ENCODE measurements at places on chromosomes 2 and 18.

GRCh38 chr2:190530248-190530900, 4.1 kb downstream of the NEMP2 start:
- no peak for DNase-seq

GRCh38 chr2:105397953-105398335, 907 bp downstream of the FHL2 start:
- no peak for DNase-seq

GRCh38 chr18:55522011-55522410, 66.0 kb downstream of the TCF4 start:
- no peak for DNase-seq

- DNase-seq, result no peak
Observed at GRCh38 chr2:21727101-21727500, 603.3 kb downstream of the TDRD15 start.

- no peak for DNase-seq
Observed at GRCh38 chr18:61628085-61628484, 264.7 kb downstream of the RNF152 start.

- DNase-seq, result no peak
Observed at GRCh38 chr2:13545320-13545719, 828.6 kb downstream of the TRIB2 start.

DNA sequence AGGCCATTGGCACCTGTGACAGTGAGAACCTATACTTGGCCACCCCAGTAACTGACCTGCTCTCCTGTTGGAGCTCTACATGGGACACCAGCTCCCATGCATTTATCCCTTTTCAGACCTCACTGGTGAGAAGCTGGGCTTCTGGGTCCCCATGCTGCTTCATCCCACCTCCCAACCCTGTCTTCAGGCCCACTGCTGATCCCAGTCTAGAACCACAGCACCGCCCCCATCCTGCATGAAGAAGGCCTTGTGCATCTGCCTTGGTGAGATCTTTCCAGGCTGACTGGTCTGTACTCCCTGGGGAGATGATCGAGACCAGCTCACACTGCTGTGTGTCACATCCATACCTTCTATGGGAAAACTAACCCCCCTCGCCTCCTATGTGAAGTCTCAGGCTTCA, 22.7 kb downstream of the TTC32 start:
- DNase-seq, result no peak

GRCh38 chr2:234635284-234635683, 138.4 kb upstream of the ARL4C start:
- no peak for DNase-seq

DNA sequence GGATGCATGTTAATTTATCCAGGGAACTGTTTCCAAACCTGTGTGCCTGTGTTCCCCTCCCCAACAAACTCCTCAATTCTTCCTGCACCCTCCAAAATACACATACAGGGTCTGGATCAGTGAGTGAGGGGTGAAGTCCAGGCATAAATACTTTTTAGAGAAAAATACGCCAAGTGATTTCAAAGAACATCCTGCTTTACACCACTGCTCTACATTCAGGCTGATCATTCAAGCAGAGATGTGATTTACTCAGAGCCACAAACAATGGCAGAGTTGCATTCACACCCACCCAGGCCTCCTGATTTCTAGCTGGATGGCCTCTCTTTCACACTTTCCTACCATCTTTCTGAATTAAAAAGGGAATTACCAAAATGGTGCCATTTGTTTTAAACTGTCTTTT, 289.5 kb upstream of the SLC14A2 start:
- DNase-seq, result no peak

DNA sequence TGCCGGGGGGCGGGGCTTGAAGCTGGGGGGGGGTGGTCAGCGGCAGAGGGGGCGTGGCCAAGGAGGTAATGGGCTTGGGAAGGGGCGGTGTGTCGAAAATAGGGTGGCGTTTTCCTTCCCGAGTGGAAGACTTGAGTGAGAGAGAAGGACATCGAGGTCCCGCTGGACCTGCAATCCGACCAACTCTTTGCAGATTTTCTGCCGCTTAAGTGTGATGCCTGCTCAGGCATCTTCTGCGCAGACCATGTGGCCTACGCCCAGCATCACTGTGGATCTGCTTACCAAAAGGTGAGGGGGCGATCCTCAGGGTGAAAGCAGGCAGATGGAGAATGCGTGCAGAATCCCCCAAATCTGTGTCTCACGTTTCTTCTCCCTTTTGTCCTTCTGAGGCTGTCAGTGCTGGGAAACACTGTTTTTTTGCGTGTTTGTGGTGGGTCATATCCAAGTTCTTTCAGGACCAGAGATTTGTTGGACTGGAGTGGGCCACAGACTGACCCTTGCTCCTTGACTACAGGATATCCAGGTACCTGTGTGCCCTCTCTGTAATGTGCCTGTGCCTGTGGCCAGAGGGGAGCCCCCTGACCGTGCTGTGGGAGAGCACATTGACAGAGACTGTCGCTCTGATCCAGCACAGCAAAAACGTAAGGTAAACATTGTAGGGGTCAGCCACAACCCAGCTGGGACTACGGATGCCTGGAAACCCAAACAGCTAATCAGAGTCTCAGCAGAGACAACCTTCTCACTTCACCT, 727 bp downstream of the ZFAND2B start:
- DNase-seq, result no peak

GRCh38 chr18:44033144-44033701, 647.5 kb upstream of the SETBP1 start:
- no peak for DNase-seq

GRCh38 chr2:46268196-46268595, 29.0 kb upstream of the EPAS1 start:
- no peak for DNase-seq

DNA sequence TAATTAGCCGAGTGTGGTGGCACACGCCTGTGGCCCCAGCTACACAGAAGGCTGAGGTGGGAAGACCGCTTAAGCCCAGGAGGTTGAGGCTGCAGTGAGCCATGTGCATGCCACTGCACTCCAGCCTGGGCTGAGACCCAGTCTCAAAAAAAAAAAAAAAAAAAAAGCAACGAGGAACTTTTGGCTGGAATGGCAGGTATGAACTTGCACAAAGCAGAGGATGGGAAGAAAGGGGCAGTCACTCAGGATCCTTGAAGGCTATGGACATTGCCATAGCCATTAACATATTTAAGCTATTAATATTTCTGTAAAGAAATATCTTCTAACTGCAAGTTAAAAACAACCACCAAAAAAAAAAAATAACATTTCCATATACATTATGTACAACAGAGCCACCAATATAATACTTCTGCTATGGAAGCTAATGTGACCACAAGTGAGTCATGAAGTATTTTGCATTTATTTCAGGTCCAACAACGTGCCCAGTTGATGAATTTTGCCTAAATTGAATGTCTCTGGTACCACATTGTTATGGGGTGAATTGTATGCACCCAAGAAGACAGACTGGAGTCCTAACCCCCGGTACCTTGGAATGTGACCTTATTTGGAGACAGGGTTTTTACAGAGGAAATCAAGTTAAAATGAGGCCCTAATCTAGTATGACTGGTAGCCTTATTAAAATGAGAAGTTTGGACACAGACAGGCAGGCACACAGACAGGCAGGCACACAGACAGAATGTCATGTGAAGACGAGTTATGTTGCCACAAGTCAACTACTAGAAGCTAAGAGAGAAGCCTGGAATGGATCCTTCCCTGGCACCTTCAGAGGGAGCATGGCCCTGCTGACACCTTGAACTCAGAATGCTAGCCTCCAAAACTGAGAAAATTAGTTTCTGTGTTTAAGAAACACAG, 102.8 kb downstream of the RBMS1 start:
- DNase-seq, result no peak

GRCh38 chr2:9653485-9654271, 22.9 kb upstream of the YWHAQ start:
- DNase-seq, result no peak

DNA sequence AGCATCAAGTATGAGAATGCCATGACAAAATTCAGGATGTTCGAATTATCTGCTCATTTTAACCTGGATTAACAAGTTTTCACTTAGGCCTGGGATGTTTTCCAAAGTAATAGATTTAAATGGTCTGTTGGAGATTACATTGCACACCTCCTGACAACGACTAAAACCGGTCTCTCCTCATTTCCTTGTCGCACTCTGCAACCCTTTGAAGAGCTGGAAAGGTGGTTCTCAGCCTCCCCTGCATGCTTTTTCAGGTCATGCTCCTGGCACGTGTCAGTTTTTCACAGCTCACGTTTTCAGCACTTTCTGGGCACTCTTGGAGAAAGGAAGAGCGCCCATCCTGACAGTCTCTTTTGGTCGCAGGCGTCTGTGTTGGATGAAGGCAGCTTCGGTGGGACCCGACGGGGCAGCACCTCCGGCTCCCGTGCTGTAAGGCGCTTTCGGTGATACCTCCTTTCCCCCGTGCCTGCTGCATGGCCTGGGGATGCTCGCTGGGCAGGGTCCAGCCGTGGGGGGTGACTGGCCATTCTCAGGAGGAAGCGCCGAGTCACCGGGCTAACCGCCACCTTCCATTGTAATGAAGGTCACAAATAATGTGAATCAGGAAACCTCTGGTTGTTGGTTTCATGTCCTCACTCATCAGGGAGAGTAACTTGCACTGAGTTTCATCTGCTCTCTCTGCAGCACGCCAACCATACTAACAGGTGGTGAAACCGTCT, 63.5 kb upstream of the RBM44 start:
- DNase-seq, result no peak

- DNase-seq, result no peak
Observed at GRCh38 chr2:20423359-20423758, 23.5 kb upstream of the RHOB start.

DNA sequence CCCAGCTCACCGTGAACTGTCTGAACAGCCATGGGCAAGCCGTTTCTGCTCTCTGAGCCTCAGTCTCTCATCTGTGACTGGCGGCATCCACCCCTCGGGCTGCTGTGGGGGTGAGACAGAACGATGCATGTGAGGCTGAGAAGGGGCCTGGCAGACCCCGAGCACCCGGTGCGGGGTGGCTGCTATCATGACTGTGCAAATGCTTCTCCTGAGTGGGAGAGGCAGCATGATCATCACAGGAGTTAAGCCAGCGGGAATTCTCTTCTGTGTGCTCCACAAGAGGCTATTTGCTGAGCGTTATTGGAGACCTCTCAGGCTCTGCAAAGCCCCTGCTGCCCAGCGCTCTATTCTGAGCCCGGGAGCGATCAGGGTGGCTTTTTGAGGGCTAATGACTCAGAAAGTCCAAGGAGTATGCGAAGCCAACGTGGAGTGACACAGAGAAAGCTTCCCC, 45.8 kb upstream of the ID2 start:
- DNase-seq, result no peak

DNA sequence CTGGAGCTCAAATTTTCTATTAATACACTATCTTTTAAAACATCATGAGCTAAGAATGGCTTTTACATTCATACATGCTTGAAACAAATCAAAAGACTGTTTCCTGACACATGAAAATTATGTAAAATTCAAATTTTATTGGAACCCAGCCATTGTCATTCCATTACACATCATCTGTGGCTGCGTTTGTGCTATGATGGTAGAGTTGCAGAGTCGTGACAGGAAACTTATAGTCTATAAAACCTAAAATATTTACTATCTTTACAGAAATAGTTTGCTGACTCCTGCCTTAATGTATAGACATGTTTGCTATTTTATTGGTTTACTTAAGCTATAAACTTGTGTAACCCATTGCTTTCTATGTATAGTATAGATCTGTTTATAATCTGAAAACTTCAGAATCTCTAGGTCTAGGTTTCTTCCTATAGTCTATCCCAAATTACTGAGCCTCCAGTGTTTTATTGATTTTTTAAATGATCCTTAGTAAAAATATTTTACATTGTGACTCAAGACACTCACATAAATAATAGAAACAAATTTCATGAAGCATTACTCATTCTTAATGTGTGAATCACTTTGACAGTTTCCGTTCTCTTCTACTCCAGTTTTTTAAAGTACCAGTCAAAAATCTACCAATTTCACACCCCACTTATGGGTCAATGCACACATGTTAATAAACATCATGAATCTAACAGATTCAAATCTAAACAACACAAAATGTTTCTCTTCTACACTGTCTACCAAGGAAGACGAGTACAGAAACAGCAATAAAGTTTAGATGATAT, 26.4 kb upstream of the MRPL19 start:
- DNase-seq, result no peak

DNA sequence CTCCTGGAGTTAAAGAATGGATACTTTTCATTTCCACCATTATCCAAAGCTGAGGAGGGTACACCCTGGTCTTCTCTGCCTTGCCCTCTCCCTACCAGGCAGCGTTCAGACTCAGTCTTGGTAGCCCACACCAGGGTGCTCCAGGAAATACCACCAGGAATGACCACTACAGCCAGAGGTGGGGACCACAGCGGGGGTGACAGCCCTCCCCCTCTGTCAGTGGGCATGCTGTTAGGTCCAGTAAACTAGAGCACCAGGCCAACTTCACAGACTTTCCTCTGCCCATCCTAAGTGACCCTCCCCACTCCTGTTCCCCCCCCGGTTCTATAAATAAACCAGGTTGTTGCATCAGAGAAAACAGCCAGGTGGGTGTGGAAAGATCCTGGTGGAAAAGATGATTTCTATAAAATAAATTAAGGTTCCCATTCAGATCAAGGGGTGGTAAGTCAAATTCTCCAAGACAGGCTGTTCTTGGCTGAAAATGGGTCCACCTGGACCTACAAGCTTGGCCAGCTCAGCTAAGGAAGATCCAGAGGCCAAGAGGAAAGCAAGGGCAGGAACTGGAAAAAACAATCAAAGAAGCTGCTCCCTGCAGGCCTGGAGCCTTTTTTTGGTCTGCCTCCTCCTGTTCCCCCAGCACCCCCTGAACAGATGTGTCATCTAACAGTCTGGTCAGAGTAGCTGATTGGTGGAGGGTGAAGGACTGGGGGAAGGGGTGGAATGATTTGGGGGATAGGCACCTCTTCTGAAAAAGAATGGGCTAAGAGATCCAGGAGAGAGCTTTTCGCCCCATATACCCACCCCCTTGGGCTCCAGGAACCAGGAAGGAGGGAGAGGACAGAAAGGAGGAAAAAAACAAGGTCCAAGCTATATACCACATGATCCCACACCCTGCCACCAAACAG, 2.3 kb downstream of the RAB11FIP5 start:
- no peak for DNase-seq

GRCh38 chr2:82539280-82539621, 1919.8 kb downstream of the SUCLG1 start:
- DNase-seq, result no peak

GRCh38 chr2:111117598-111118480, 2.9 kb upstream of the BCL2L11 start:
- peak; percentile 47 for DNase-seq

DNA sequence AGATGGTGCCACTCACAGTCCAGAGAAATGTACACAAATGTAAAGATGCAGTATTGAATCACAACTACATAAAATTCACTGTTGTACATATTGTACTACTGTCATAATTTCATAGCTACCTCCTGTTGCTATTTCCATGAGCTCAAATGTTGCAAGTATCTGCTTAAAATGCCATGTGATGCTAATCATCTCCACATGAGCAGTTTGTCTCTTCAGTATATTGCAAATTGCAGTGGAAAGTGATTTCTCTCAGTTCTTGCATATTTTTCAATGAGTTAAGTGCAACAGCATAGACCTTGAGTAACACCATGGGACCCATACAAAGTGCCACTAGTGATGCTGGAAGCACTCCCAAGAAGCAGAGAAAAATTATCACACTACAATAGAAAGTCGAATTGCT, 51.9 kb downstream of the MAIP1 start:
- DNase-seq, result no peak

- peak; percentile 79 for DNase-seq
Observed at GRCh38 chr2:233443511-233444183, 89.4 kb downstream of the DGKD start.

Measured in dorsolateral prefrontal cortex (tissue), 122 donors.